Aorta (tissue), 5 donors: ENCODE measurements at places on chromosomes 16 and 17. TPM values are rescaled to one million over a fixed set of nuclear protein-coding genes. Genes with fewer than 3 reads are reported as not detected.

The PKD1 gene
- polyA plus RNA-seq, result 270 TPM

The AATK gene
- polyA plus RNA-seq, result 4.0 TPM

The MPV17L gene
- 4.0 TPM for polyA plus RNA-seq

DNA sequence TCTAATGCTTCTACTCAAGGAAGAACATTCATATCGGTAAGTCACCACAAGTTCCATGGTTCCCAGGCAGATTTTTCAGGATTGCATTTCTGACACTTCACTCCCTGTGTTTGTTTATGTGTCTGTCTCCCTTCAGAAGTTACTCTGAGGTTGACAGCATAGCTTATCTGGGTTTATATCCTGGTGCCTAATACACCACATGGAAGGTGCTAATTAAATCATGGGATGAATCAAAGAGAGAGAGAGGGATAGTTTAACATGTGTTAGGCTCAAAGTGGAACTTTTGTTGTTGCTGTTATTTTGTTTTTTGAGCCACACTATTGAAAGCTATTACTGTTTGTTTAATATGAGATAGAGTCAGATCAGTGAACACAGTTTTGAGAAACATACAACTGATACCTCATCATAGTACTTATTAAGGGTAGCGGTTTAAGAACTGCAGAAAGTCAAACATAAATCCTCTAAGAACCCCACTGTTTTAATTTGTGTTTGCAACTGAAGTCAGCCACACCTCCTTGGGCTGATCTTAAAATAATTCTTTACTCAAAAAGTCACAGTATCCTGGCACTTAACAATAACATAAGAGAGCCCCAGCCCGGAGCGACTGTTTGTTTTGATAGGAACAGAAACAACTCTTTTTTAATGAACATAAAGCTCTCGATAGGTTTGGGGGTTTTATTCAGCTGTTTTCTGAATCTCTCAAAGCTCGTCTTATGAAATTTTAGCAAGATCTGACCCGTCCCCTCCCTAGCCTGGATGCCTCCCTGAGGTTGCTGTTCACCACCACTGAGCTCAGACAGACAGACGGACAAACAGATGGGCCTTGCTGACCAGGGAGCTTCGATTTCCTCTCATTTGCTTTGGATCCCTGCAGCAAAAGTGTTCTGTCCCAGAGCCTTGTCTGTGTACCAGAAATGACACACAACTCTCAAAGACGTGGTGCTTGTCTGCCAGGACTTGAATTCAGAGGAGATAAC, 98.3 kb upstream of the MYOCD start:
- no peak overlapping the region for H3K4me3 ChIP-seq
- peaks cover 2% of the 10 kb centered on the region for H3K36me3 ChIP-seq
- H3K27me3 ChIP-seq, result no peaks in the 10 kb centered on the region
- DNase-seq, result no peak
- H3K27ac ChIP-seq, result peak overlapping the region; percentile 88

- no peak overlapping the region for H3K27ac ChIP-seq
- DNase-seq, result no peak
- no peaks in the 10 kb centered on the region for H3K4me1 ChIP-seq
- peak overlapping the region; percentile 9 for H3K4me3 ChIP-seq
- no peaks in the 10 kb centered on the region for H3K36me3 ChIP-seq
- H3K27me3 ChIP-seq, result no peaks in the 10 kb centered on the region
Measured at GRCh38 chr17:17783825-17784656, 52.7 kb downstream of the SREBF1 start.

DNA sequence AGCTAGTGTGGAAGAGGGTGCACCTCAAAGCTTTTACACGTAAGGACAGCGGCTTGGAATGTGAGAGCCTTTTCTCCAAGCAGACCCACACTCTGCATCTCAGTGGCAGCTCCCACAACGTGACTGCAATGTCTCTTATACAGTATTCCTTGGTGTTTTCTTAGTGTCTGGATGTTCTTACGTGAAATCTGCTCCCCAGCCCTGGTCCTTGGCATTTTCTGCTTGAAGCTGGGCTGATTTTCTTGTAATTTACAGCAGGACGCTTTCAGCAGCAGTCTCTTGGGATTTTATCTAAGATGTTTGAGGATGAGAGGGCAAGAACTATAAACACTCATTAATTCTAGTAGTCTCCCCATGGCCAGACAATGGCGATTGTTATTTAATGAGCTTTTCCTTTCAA, 12.1 kb upstream of the POLR3E start:
- H3K27me3 ChIP-seq, result no peaks in the 10 kb centered on the region
- no peak for DNase-seq
- H3K4me1 ChIP-seq, result no peaks in the 10 kb centered on the region
- no peak overlapping the region for H3K4me3 ChIP-seq
- no peaks in the 10 kb centered on the region for H3K36me3 ChIP-seq

DNA sequence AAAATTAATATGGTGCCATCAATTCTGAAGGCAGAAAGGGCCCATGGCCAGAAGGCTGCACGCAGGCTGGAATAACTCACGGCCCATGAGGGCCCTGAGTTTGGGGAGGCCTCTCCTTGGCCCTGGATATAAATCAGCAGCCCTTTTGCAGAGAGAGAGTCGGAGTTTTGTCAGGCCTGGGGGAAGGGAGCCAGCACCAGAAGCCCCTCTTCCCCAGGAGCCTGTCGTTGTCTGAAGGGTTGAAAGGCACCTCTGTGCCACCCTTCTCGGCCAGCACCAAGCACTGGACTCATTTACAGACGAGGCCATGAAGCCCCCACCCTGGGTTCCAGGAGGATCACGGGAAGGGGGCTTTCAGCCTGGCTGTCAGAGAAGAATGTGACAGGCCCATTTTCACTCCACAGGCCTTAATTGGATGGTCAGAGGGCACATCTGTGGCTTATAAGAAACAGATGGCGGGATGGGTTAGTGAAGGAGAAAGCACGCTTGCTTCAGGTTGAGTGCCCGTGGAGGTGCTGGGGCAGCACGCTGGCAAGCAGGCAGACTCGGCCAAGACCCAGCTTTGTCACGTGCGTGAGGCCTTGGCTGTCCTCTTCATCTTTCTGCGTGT, 140.6 kb downstream of the CLEC16A start:
- no peaks in the 10 kb centered on the region for H3K27me3 ChIP-seq

DNA sequence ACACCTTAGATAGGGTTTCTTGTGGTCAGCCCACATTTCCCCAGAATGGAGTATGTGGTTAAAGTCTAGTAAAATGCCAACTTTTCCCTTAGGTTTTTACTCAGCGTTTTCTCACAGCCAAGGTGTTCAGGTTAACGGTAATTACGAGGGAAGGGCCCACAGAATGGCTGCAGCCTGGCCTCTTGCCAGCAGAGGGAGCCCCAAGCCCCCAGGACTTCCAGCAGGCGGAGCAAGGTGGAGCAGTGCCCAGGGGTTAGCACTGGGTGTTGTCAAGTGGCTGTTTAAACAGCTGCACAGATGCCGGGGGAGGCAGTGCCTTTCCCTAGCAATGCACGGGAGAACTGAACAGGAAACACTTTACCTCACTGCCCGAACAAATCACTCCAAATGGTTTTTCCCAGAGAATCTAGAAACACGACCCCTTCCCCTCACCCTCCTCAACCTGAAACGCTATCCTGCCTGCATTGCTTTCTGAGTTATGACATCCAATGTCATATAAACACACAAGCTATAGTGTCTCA, 6.6 kb downstream of the PHB1 start:
- H3K36me3 ChIP-seq, result no peaks in the 10 kb centered on the region
- no peak overlapping the region for H3K27ac ChIP-seq
- H3K4me3 ChIP-seq, result no peak overlapping the region
- peak; percentile 85 for DNase-seq
- H3K4me1 ChIP-seq, result no peaks in the 10 kb centered on the region
- no peaks in the 10 kb centered on the region for H3K27me3 ChIP-seq

- H3K27ac ChIP-seq, result no peak overlapping the region
- no peak overlapping the region for H3K4me3 ChIP-seq
Measured at GRCh38 chr17:39800540-39800939, 62.8 kb downstream of the GRB7 start.

DNA sequence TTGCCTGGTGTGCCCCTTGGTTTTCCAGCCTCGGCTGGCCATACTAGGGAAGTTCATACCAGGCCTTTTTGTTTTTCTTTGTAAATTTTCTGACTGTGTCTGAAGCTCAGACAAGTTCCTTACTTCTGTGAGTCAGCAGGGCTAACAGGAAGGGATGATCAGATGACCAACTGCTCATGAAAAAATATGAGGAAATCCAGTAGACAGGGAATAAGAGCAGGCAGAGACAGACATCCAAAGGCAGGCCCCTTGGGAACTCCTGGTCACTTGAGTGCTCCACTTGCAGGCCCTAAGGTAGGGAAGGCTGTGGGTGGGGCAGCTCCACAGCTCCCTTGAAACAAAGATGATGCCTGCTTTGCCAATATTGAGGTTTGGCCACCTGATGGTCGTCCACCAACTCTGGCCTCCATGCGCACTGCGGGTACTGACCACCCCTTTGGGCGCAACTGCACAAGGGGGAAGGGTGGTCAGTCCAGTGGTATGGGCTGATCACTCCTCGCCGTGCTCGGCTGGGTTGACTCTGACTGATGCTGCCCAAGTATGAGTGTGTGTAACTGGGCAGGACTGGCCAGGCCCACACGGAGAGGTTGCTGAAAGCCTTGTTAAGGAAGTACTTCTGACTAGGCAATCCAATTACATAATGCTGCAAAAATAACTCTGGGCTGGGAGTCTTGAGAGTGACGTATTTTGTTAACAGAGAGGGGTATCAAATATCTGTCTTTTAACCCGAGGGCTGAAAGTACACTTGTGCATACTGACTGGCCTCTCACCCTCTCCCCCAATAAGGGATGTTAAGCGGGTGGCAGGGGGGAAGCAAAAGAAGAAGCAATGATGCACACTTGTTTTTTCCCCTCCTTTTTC, 20.8 kb upstream of the ZFHX3 start:
- H3K27me3 ChIP-seq, result no peaks in the 10 kb centered on the region
- peak overlapping the region; percentile 100 for H3K27ac ChIP-seq
- H3K4me1 ChIP-seq, result peaks cover 2% of the 10 kb centered on the region
- H3K4me3 ChIP-seq, result no peak overlapping the region

DNA sequence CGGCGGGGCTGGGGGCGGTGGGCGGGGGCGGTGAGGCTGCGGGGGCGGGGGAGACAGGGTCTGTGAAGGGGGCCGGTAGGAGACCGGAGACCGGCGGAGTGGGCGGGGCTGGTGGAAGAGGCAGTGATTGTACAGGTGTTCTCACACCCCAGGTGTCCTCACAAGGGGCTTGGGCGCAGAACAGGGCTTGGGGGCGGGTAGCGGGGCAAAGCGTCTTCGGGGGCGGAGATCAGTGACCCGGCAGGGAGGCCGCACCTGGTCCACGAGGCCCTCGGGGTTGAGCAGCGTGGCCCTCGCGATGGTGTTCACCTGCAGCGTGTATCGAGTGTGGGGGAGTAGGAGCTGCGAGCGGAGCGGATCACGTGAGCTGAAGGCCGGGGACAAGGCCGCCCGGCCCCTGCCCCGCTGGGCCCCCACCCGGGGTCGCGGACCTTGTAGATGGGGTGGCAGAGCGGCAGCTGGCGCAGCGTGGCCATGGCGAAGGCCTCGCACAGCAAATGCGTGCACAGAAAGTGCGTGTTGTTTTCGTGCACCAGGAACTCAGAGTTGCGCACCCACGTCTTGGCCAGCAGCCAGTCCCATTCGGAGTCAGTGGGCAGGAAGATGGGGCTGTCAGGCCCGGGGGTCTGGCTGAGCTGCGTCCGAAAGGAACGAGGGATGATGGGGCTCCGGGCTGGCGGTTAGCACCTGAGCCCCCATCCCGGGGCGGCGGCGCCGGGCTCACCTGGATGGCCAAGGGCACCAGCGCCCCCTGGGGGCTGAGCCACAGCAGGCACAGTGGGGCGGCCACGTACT, 8.5 kb downstream of the ALOXE3 start:
- H3K27me3 ChIP-seq, result no peaks in the 10 kb centered on the region
- DNase-seq, result peak; percentile 69
- H3K4me1 ChIP-seq, result no peaks in the 10 kb centered on the region
- no peak overlapping the region for H3K27ac ChIP-seq
- no peaks in the 10 kb centered on the region for H3K36me3 ChIP-seq

GRCh38 chr17:28983286-28984230, 22.3 kb downstream of the SEZ6 start:
- no peak overlapping the region for H3K27ac ChIP-seq
- no peaks in the 10 kb centered on the region for H3K36me3 ChIP-seq
- no peaks in the 10 kb centered on the region for H3K27me3 ChIP-seq
- no peak for DNase-seq

DNA sequence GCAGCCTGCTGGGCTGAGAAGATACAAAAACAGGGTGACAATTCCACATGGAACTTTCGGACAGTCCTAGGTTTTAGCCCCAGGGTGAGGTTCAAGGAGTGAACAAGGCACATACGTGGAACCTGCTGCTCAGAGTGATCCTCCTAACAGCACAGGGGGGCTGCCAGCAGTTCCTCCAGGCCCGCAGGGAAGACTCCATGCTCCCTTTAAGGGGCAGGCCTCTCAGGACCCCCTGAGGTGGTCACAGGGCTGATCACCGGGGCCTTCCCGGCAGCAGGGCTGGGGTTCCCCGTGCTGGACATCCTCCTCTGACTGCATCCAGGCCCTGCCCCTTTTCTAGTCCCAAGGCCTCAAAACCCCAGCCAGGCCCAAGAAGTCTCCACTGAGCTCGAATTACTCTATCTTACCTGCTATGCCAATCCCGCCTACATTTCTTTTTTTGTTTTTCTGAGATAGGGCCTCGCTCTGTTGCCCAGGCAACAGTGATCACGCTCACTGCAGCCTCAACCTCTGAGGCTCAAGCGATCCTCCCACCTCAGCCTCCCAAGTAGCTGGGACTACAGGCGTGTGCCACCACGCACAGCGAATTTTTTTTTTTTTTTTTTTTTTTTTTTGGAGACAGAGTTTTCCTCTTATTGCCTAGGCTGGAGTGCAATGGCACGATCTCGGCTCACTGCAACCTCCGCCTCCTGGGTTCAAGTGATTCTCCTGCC, 10.4 kb downstream of the CANT1 start:
- peak overlapping the region; percentile 94 for H3K27ac ChIP-seq
- H3K4me3 ChIP-seq, result no peak overlapping the region

DNA sequence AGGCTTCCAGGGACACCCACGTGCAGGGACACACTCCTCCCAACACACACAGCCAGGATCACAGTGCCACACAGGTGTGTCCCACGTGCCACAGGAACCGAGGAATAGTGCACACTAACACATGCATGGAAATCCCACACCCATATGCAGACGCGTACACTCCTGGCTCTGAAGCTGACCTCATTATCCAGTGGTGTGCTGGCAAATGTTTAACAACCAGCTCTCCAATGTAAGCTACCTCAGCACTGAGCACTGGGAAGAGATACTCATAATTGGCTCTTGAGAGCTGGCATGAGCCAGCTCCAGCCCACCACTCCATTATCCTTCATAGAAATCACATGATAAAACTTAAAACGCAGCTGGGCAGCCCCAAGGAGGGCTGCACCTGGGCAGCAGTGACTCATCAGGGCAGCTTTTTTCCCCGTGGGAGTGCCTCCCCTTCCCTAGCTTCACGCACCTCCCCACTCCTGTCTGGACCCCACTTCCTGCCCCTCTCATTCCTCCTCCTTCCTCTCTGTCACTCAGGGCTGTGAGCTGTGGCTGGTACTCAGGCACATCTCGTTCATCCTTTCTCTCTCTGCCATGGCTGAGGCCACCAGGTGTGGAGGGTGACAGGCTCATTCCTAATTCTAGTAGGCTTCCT, 14.9 kb upstream of the TBX21 start:
- no peak for DNase-seq
- no peaks in the 10 kb centered on the region for H3K36me3 ChIP-seq
- no peak overlapping the region for H3K27ac ChIP-seq
- H3K27me3 ChIP-seq, result no peaks in the 10 kb centered on the region
- no peak overlapping the region for H3K4me3 ChIP-seq
